ENCODE measurements at places on chromosomes 4 and X. TPM values are rescaled to one million over a fixed set of nuclear protein-coding genes. Genes with fewer than 3 reads are reported as not detected.

Gene JCHAIN
- not detected for total RNA-seq

Gene SPATA4
- total RNA-seq = 0.14 TPM

Gene KANTR
- 3.8 TPM for total RNA-seq

Gene ZNF185
- total RNA-seq = 162 TPM

Gene MAGEC2
- not detected for total RNA-seq

Gene CLDN22
- total RNA-seq = not detected
